ENCODE measurements at places on chromosomes 1 and 21.

DNA sequence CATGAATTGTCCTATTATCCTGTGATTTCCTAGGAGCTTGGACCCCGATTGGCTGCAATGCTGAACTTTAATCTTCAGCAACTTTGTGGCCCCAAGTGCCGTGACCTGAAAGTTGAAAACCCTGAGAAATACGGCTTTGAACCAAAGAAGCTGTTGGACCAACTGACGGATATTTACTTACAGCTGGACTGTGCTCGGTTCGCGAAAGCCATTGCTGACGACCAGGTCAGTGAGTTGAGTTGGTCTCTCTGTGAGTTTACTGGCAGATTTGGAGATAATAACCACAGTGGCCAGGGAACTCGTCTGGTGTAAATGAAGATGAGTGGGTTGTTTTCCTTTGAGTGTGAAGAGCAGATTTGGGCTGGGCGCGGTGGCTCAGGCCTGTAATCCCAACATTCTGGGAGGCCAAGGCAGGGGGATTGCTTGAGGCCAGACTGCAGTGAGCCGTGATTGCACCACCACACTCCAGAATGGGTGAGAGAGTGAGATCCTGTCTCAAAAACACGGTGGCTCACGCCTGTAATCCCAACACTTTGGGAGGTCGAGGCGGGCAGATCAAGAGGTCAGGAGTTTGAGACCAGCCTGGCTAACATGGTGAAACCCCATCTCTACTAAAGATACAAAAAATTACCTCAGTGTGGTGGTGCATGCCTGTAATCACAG lies 39.1 kb upstream of the KIF1B start:
- no peak for DNase-seq

DNA sequence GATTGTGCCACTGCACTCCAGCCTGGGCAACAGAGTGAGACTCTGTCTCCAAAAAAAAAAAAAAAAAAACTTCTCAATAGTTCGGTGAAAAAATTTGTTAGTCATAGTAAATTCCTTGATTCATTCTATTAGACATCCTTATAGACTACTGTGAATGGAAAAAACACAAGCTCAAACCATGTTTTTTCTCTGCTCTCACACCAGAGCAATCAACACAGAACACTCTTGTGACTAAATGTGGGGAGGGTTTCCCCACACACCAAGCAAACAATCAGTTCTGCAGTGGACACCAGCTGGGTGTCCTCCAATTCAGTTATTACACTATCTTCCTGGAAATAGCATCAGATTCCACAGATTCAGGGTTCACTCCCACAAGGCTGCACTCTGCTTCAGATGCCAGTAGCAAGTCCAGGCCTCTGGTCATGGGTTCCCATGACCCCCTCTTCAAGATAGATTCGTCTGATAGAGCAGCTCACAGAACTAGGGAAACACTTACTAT lies 69.1 kb upstream of the TEKT2 start:
- no peak for DNase-seq

DNA sequence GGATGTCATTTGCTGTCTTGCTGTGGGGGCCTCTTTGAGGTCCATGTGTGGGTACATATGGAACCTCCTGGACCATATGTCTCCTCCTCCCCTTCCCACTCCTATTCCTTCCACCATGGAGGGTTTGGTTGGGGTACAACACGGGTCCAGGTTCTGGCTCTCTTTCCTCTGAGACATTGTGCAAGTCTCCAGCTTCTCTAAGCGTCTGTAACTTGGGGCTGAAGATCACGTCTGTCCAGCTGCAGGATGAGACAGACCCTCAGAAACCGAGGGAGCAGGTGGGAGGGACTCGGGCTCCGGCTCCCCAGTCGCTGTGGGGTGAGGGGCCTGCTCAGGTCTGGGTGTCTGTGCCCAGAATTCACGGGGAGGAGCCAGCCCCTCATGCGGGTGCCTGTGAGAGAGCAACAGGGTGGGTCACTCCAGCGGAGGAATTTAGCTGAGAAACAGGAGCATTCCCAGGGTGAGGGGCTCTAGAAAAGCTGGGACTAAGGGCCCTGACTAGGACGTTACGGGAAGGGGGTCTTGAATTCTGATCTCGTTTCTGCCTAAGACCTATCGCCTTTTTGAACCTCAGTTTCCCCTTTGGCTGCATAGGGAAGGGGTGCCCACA lies 42.0 kb upstream of the DMBX1 start:
- no peak for DNase-seq

DNA sequence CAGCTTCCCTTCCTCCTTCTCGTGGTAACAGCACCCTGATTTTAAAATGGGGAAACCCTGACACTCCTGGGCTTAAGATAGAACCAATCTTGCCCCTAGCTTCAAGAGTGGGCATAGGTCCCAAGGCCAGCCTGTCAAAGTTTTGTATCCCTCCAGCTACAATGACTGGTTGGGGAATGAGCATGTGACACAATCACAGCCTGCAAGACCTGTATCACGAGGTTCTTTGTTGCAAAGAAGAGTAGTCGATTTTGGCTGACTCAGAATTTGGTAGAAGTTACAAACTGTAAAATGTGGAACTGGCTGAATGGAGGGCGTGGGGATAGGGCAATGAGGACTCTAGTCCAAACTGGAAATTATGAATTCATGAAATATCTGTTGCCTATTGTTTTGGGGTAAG lies 18.7 kb downstream of the CTSK start:
- no peak for DNase-seq

DNA sequence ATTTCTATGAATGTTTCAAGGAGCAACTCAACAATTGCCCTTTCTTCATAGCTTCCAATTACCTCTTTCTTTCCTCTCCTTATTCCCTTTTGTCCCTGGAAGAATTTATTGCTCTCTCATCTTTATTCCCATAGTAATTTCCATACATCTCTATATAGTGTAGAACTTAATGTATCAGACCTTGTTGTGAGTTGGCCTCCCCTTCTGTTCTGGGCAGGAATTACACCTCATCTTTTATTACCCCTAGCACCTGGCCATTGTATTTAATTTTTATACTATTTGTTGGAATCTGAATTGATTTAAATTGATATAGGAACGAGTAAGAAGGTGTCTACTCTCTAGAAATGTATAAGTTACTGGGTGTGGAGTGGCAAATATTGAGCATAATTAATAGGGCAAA lies 114.5 kb downstream of the CACHD1 start:
- DNase-seq, result no peak

DNA sequence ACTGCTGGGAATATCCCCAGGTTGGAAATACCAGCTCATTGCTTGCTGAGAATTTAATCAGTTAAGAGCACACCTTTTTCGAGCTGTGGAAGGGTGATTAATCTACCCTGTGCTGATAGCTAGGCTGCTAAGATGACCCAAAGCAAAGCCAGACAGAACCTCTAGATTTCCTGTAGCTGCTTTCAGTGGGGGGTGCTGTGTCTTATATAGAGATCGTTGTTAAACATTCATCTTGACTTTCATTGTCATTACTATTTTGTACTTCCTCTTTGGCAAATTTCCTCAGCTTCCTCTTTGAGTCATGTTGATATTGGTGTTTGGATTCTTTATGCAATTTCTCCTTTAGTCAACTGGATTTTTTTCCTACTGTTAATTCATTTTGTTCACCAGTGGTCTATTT lies 155.3 kb downstream of the DISC1 start:
- no peak for DNase-seq

DNA sequence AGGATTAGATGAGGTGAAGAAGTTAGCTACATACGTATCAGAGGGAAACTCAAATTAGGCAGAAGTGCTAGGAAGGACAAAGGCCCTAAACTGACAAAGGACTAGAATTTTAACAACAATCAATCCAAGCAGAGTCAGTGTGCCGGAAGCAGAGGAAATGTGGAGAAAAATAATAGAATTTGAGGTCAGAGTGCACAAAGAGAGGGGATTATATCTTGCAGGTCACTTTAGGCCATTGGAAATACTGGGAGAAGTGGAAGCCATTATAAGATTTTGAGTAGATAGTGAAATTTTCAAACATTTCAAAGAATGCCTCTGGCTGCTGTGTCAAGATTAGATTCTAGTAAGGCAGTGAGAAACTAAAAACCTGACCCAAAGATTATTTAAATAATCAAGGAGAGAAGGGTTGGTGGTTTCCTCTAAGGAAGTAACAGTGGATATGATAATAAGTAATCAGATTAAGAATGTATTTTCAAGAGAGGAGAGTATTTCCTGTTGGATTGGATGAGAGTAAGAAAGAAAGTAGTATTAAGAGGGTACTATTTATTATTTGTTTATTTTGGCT lies 889.2 kb upstream of the NCAM2 start:
- no peak for DNase-seq

GRCh38 chr1:85070972-85071492 lies 22.7 kb upstream of the MCOLN3 start:
- DNase-seq, result no peak

- peak; percentile 79 for DNase-seq
Observed at GRCh38 chr1:230753586-230754251, 6.5 kb downstream of the CAPN9 start.

Data from ecto neural progenitor cell (in vitro differentiated cells).